ENCODE measurements at places on chromosomes 7 and 10. TPM values are rescaled to one million over a fixed set of nuclear protein-coding genes. Genes with fewer than 3 reads are reported as not detected.

The STAG3 gene
- 1.3 TPM for total RNA-seq

GRCh38 chr7:22591271-22591670 lies 91.3 kb upstream of the STEAP1B start:
- peaks cover 3% of the 10 kb centered on the region for H3K27me3 ChIP-seq
- no peak overlapping the region for H3K4me3 ChIP-seq
- H3K4me1 ChIP-seq = no peaks in the 10 kb centered on the region
- no peaks in the 10 kb centered on the region for H3K36me3 ChIP-seq
- no peak overlapping the region for H3K27ac ChIP-seq

GRCh38 chr10:114513381-114513792 lies 109.1 kb upstream of the AFAP1L2 start:
- H3K4me3 ChIP-seq = no peak overlapping the region
- H3K4me1 ChIP-seq = no peaks in the 10 kb centered on the region
- no peaks in the 10 kb centered on the region for H3K27me3 ChIP-seq
- H3K36me3 ChIP-seq = no peaks in the 10 kb centered on the region
- no peak for DNase-seq

GRCh38 chr10:87767253-87767652 lies 50.8 kb downstream of the ATAD1 start:
- no peaks in the 10 kb centered on the region for H3K27me3 ChIP-seq
- peaks cover 3% of the 10 kb centered on the region for H3K36me3 ChIP-seq
- no peak overlapping the region for H3K4me3 ChIP-seq
- H3K4me1 ChIP-seq = no peaks in the 10 kb centered on the region
- no peak overlapping the region for H3K27ac ChIP-seq

GRCh38 chr7:106062521-106062931 lies 49.6 kb downstream of the SYPL1 start:
- no peak overlapping the region for H3K27ac ChIP-seq
- H3K36me3 ChIP-seq = no peaks in the 10 kb centered on the region
- peaks cover 11% of the 10 kb centered on the region for H3K4me1 ChIP-seq
- peaks cover 3% of the 10 kb centered on the region for H3K27me3 ChIP-seq
- no peak for DNase-seq

- H3K27ac ChIP-seq = no peak overlapping the region
- no peaks in the 10 kb centered on the region for H3K4me1 ChIP-seq
- no peaks in the 10 kb centered on the region for H3K36me3 ChIP-seq
Measured at GRCh38 chr7:116193329-116194087, 16.8 kb upstream of the TES start.

DNA sequence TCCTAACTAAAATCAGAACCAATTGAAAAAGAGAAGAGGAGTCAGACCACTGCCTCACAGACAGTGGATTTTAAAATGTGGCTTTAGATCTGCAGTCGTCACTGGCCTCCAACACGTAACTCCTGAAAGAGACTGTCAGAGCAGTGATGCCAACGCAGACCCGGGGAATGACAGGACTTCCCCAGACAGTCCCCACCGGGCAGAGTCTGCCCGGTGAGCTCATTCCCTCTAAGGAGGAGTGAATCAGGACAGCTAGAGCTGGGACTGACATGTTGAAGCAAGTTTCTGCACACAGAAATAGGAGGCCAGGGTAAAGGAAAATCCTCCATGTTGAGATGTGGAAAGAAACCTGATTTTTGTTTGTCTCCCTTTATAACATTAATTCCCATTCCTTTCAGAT lies 105.0 kb downstream of the TES start:
- H3K4me1 ChIP-seq = peaks cover 35% of the 10 kb centered on the region
- DNase-seq = peak; percentile 26
- no peak overlapping the region for H3K4me3 ChIP-seq
- no peaks in the 10 kb centered on the region for H3K27me3 ChIP-seq
- no peaks in the 10 kb centered on the region for H3K36me3 ChIP-seq
- no peak overlapping the region for H3K27ac ChIP-seq

DNA sequence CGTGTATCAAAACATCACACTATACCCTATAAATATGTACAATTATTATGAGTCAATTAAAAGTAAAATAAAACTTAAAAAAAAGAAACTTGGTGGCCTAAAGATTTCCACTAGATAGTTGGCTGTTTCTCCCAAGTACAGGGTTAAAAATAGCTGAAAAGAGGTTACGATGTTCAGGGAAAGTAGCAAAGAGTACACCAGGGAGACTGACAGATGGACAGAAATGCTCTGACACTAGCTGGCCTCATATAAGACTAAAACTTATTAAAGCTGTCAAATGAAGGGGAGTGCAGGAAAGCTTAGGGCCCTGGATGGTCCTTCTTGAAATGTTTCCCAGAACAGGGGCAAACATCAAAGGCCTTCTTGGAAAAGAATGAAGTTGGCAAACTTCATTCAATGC lies 51.3 kb downstream of the TCAF1 start:
- H3K4me3 ChIP-seq = no peak overlapping the region
- H3K27me3 ChIP-seq = no peaks in the 10 kb centered on the region
- no peak overlapping the region for H3K27ac ChIP-seq
- no peaks in the 10 kb centered on the region for H3K4me1 ChIP-seq
- H3K36me3 ChIP-seq = peaks cover 3% of the 10 kb centered on the region

GRCh38 chr7:28078036-28078901 lies 102.3 kb downstream of the JAZF1 start:
- H3K27ac ChIP-seq = no peak overlapping the region
- H3K4me3 ChIP-seq = no peak overlapping the region
- no peaks in the 10 kb centered on the region for H3K36me3 ChIP-seq
- H3K27me3 ChIP-seq = no peaks in the 10 kb centered on the region

DNA sequence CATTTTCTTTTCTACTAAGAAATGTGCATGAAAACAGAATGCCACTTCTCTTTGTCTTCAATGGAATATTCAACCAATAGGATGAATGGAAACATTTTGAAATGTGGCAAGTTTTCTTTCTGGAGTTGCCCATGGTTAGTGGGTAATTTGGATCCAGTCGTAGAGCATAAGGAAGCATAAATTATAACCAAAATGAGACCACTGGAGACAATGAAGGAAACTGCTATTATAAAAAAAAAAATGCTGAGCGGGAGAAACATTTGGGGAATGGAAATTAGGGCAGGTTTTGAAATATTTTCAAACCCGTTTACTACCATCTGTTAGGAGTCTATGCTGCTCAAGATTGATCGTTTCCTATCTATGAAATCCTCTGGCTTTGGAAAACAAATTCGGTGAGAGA lies 182.9 kb upstream of the PRKCQ start:
- no peaks in the 10 kb centered on the region for H3K36me3 ChIP-seq
- H3K27me3 ChIP-seq = no peaks in the 10 kb centered on the region
- H3K4me3 ChIP-seq = no peak overlapping the region
- no peak for DNase-seq
- no peak overlapping the region for H3K27ac ChIP-seq
- no peaks in the 10 kb centered on the region for H3K4me1 ChIP-seq

DNA sequence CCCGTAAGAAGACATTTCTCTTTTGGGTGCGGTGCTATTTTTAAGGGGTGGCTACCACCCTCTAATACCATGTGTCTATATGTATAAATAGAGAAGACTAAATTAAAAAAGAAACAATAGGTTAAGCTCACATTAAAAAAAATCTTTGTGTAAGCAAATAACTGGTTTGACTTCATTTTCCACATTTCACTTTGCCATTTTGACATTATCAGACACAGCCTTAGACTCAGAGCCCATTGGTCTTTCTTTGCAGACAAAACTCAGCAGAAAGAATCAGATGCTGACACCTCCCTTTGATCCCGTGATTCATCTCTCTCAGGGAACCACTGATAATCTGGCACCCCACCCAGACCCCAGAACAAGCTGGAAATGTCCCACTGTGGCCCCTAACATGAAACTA lies 74.5 kb downstream of the EMX2 start:
- no peak overlapping the region for H3K27ac ChIP-seq
- H3K36me3 ChIP-seq = no peaks in the 10 kb centered on the region
- H3K4me1 ChIP-seq = no peaks in the 10 kb centered on the region
- H3K27me3 ChIP-seq = no peaks in the 10 kb centered on the region

DNA sequence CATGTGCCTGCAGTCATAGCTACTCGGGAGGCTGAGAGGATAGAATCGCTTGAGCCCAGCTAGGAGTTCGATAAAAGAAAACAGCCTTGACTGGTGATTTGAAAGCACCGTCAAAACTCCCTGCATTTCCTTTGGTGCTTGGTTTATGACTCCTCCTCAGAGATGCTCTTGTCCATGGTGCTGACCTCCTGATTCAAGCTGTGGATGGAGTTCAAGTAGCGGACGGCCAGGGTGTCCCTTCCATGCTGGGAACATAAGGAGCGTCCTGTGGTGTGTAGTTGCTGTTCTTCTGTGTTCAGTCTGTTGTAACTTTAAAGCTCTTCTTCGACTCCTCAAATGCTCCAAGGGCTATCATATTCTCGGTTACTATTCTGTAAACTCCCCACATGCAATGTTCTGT lies 382.5 kb upstream of the KIAA1217 start:
- DNase-seq = peak; percentile 66
- no peaks in the 10 kb centered on the region for H3K4me1 ChIP-seq
- no peak overlapping the region for H3K4me3 ChIP-seq
- H3K27ac ChIP-seq = no peak overlapping the region

All from SJCRH30 (cell line).